ENCODE measurements at places on chromosomes 7 and 10.

- no peak for DNase-seq
Observed at GRCh38 chr10:111113961-111114757, 37.3 kb downstream of the ADRA2A start.

- no peak for DNase-seq
Observed at GRCh38 chr10:4256971-4257370, 472.0 kb upstream of the KLF6 start.

DNA sequence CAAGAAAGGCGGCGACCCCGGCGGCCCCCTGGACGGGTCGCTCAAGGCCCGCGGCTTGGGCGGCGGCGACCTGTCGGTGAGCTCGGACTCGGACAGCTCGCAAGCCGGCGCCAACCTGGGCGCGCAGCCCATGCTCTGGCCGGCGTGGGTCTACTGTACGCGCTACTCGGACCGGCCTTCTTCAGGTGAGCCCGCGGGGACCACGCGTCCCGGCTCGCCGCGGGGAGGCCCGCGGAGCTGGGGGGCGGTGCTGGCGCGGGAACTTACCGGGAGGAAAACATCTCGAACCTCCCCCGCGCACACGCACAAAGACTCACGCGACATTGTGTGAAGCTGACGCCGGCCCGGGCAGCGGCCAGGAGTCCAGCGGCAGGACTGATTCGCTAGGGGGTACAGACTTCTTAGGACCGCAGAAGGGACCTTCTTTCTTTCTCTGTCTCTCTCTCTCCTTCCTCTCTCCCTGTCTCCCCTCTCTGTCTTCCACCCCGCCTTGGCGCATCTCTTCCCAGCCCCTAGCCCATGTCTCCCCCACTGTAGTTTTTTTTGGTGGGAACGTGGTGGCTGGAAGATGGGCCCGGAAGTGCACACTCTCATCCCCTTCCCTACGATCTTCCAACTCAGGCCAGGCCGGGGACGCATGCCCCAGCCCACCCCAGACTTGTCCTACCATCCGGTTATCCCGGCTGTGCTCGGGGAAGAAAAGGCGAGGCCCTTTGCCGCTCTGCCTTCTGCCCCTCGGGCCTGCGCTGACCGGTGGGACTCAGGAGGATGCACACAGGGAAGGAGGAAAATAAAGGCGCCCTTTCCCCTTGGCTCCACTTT is 1.2 kb downstream of the EN2 start:
- DNase-seq, result no peak

- DNase-seq, result no peak
Observed at GRCh38 chr10:84908491-84908890, 580.1 kb downstream of the CCSER2 start.

- no peak for DNase-seq
Observed at GRCh38 chr7:44580945-44581878, 819 bp downstream of the TMED4 start.

GRCh38 chr7:117157241-117158209 is 165.3 kb downstream of the WNT2 start:
- DNase-seq, result no peak

DNA sequence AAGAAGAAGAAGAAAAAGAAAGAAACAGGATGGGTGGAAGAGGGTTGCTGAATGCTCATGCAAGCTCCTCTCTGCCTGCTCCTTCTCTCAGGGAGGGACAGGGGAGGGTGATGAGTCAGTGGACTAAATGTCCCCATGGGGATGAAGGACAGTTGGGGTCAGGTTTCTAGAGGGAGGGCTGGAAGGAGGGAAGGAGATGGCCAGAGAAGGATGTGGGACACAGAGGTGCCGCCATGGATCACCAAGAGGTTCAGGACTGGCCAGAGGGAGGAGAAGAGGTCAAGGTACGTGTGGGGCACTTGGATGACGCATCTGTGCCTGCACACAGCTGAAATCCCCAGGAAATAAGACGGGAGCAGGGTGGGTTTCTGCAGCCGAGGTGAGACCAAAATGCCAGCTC is 88.9 kb upstream of the GTF2I start:
- no peak for DNase-seq

DNA sequence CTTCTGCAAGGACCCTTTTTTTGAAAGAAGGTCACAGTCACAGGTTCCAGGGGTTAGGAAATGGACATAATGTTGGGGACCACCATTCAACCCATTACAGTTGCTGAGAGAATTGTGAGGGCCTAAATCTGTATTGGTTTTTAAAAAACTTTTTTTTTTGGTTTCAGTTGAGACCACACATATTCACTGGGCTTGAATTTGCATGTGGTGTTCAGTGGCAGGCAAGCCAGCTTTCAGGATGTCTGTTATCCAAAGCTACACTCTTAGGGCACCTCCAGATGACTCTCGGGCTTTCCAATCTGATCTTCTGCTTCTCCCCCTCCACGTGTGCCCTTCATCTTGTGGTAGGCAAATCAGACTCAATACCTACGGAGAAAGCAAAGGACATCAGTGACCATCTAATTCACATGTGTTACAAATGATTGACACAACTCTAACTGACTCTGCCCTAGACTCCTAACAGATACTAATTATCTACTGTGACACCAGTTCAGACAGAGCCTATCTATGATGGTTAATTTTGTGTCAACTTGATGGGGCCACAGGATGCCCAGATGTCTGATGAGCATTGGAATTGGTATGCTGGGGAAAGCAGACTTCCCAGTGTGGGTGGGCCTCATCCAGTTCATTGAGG is 93.3 kb upstream of the ELMO1 start:
- DNase-seq, result no peak

DNA sequence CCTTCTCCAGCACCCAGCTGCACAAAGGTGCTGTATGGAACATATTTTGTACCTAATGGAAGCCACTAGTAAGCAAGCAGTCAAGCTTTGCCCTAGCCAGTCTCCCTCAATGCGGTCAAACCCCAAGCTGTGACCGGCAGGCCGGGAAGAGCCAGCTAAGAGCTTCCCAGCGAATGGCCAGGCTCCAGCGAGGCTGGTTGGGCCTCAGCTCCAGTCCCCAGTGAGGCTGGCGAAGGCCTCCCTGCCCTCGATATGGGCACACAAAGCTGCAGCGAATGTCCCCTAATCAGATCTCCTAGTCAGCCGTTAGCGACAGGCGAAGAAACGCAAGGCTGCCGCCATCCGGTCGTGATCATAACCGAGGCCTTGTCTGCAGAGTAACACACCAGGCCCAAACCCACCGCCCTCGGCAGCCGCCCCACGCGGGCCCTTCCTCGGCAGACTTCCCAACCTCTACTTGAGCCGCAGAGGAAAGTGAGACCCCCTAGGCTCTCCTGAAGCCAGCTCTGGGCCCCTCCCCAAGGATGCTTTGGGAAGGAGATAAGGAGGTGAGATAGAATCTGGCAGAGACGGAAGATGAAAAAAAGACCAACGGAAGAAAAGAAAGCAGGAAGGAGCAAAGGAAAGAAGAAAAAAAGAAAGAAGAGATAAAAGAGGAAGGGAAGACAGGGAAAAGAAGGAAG is 3.1 kb upstream of the HOXA9 start:
- peak; percentile 11 for DNase-seq

GRCh38 chr10:15744217-15744865 is 24.6 kb upstream of the ITGA8 start:
- peak; percentile 4 for DNase-seq

GRCh38 chr10:34237898-34238455 is 577.1 kb downstream of the PARD3 start:
- DNase-seq, result no peak

- no peak for DNase-seq
Observed at GRCh38 chr10:32239769-32240168, 107.2 kb downstream of the EPC1 start.

DNA sequence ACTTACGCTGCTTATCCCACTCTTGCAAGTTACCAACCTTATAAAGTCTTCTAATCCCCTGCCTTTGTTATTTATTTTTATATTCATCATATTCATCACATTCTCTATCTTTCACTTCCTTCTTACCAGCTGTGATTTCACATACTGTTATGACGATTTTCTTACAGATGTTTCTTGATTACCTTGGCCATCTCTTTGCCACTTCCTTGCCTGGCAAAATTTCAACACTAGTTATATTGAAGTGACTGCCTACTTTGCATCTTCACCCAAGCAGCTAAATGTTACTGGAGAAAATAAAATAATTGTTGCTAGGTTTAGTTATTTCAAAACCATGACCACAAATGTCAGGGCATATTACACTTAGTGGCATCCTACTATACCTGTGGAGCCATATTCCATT is 8.8 kb upstream of the STEAP4 start:
- DNase-seq, result no peak

DNA sequence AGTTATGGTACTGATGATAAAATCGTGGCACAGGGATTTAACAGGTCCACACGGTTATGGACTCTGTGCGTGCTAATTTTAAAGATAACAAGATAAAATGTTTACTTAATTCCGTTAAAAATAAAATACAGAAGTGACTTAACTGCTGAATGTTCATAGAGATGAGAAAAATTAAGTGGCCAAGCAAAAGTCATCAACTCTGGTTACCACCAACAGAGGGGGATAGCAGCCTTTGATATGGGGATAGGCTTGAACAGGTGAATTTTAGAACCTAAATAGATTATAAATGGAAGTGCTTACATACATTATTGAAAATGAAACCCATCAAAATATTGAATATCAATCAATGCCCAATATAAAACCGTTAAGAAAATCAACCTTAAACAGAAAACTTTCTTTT is 245.0 kb downstream of the WDR37 start:
- no peak for DNase-seq

GRCh38 chr7:149626972-149627371 is 129.4 kb upstream of the ZNF746 start:
- no peak for DNase-seq

GRCh38 chr7:128878226-128879105 is 15.8 kb downstream of the ATP6V1F start:
- no peak for DNase-seq

GRCh38 chr7:29239638-29240037 is 45.1 kb downstream of the CHN2 start:
- DNase-seq, result no peak

- peak; percentile 61 for DNase-seq
Observed at GRCh38 chr7:114026486-114027089, 107.8 kb upstream of the PPP1R3A start.

GRCh38 chr7:37421861-37422500 is 26.7 kb downstream of the ELMO1 start:
- no peak for DNase-seq

DNA sequence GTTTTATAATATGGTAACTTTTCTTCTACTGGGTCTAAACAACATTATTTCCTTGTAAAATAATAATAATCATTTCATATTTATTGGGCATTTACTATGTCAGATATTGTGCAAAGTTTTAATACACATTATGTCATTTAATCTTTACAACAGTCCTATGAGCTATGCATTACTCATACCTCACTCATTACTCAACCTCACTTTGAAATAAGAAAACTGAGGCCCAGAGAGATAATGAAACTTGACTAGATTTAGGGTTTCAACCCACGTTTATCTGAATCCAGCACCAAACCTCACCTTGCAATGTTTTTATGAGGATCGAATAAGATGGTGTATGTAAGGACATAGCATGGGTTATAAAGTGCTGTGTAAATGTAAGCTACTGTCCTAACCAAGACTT is 153.2 kb upstream of the SLC13A1 start:
- DNase-seq, result no peak

GRCh38 chr10:5492322-5492855 is 7.0 kb downstream of the CALML5 start:
- no peak for DNase-seq

GRCh38 chr7:16989811-16990413 is 108.1 kb upstream of the AGR3 start:
- DNase-seq, result peak; percentile 72

- DNase-seq, result no peak
Observed at GRCh38 chr7:98238076-98238475, 14.0 kb downstream of the TECPR1 start.

DNA sequence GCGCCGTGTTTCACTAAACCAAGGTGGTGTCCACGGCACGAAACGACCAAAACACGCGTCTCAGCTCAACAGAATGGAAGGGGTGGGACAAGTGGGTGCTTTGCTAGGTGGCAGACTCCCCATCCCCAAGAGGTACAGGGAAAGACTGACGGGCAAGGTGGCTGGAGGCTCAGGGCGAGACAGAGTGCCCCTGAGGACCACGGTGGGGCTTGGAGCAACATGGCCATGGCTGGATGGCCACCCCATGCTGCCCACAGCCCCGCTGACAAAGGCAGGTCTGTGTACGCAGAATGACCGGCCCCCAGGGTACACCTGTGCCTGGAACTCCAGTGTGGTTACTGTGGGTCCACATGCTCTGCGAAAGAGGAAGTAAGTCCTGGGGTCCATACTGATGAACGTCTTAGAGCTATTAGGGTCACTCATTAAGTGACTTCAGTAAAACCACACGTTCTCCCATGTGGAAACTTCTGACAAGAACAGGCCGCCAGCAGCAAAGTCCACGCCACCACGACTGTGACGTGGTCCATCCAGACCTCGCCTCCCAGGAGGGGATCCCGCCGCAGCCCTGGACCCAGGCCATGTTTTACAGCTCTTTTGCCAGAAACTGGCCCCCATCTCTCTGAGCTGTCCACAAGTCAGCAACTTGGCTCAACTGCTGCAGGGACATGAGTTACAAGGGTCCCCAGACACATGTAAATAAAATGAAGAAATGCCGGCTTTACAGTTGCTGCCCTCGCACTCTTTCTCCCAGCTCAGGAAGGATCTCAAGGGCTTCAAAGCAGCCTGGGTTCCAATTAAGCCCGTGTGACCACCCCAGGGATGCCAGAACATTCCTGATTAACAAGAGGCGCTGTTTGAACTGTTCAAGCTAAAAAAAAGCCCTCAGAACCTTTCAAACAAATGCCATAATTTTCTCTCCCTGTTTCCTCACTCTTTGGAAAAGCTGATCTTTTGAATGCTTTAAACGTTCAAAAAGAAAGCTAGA is 66.8 kb downstream of the MAD1L1 start:
- DNase-seq, result no peak

- no peak for DNase-seq
Observed at GRCh38 chr7:151524845-151525244, 5.2 kb upstream of the RHEB start.

- DNase-seq, result peak; percentile 23
Observed at GRCh38 chr10:97463363-97464132, 17.6 kb downstream of the ZDHHC16 start.

GRCh38 chr10:63720072-63720537 is 198.9 kb downstream of the REEP3 start:
- peak; percentile 39 for DNase-seq

DNA sequence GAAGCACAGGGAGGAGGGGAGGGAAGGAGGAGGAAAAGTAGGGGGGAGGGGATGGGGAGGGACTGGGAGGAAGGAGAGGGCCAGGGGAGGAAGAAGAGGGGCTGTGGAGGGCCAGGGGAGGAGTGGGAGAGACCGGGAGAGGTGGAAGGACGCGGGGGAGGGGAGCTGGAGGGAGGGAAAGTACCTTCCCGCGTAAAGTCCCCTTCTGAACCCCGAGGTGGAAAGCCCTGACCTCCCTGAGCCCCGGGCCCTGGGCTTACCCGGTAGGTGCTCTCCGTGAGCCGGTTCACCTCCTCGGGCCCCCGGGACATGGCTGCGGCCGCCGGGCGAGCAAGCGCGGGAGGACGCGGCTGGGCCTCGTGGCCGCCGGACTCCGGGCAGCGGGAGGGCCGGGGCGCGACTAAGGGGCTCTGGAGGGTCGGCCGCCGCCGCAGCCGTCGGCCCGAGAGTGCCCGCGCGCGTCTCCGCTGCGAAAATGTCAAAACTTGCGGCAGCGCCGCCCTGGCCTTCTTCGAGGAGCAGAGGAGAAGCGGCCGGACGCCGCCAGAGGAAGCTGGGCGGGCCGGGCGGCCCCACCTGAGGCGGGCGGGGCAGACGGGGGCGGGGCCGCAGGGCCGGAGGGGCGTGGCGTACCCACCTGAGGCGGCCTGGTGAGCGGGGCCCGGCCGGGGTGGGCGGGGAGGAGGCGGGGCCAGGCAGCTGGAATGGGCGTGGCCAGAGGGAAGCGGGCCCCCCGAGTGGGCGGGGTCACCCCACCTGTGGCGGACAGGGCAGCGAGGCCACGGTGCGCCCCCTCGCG is at the start of gene BAIAP2L1:
Gene BAIAP2L1, minus strand, starts transcription at position 549 of the 799 bp plus-strand sequence. Its CDS starts 238 bp downstream, at position 311.
- DNase-seq, result peak; percentile 93
